ENCODE measurements at places on chromosomes 3 and 15. TPM values are rescaled to one million over a fixed set of nuclear protein-coding genes. Genes with fewer than 3 reads are reported as not detected.

- no peak overlapping the region for H3K4me3 ChIP-seq
- H3K27ac ChIP-seq, result no peak overlapping the region
Measured at GRCh38 chr15:47862402-47862801, 145.1 kb downstream of the SEMA6D start.

Gene ACTC1
- 0.36 TPM for total RNA-seq

Gene LRTM1
- not detected for total RNA-seq

GRCh38 chr3:2036076-2036475 is 62.6 kb upstream of the CNTN4 start:
- no peaks in the 10 kb centered on the region for H3K4me1 ChIP-seq
- no peak overlapping the region for H3K4me3 ChIP-seq
- no peaks in the 10 kb centered on the region for H3K27me3 ChIP-seq
- H3K27ac ChIP-seq, result no peak overlapping the region

GRCh38 chr3:128123156-128123537 is 465 bp downstream of the RUVBL1 start:
- peaks cover 12% of the 10 kb centered on the region for H3K4me1 ChIP-seq
- H3K36me3 ChIP-seq, result no peaks in the 10 kb centered on the region
- peak overlapping the region; percentile 71 for H3K27ac ChIP-seq
- DNase-seq, result peak; percentile 69
- H3K4me3 ChIP-seq, result peak overlapping the region; percentile 80

DNA sequence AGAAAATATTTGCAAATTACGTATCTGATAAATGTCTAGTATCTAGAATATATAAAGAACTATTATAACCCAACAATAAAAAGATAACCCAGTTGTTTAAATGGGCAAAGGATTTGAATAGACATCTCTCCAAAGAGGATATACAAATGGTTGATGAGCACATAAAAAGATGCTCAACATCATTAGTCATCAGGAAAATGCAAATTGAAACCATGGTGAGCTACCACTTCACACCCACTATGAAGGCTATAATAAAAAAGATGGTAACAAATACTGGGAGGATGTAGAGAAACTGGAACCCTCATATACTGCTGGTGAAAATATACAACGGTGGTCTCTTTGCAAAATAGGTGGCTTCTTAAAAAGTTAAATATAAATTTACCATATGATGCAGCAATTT is 28.0 kb downstream of the RAD51 start:
- no peaks in the 10 kb centered on the region for H3K27me3 ChIP-seq
- H3K27ac ChIP-seq, result no peak overlapping the region
- H3K36me3 ChIP-seq, result no peaks in the 10 kb centered on the region
- DNase-seq, result no peak
- no peaks in the 10 kb centered on the region for H3K4me1 ChIP-seq

Gene WDR49
- total RNA-seq, result 0.81 TPM

GRCh38 chr3:13711911-13712650 is 163.2 kb downstream of the FBLN2 start:
- H3K27me3 ChIP-seq, result no peaks in the 10 kb centered on the region
- H3K4me3 ChIP-seq, result no peak overlapping the region
- H3K36me3 ChIP-seq, result no peaks in the 10 kb centered on the region
- H3K4me1 ChIP-seq, result no peaks in the 10 kb centered on the region
- DNase-seq, result peak; percentile 33

DNA sequence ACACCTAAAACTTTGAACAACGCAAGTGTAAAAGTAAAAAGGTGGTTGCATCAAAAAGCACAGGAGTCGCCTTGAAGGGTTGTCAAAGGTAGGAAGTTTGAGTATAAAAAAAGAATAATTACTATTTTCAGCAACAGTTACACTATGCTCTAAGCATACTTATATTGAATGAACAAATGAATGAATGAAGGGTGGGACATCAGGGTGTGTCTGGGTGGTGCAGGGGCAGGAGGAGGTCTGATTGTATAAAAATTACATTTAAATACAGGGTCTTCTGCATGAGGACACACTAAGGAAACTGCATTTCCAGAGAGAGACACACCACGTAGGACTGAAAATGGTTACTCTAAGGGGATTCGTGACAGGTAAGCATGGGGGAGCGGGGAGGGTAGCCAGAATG is at the start of gene ARGFX:
ARGFX (plus strand) TSS at position 301 of the 400 bp plus-strand sequence. CDS start 2,765 bp downstream, outside the sequence.
- no peak within 1 kb of the TSS for H3K27ac ChIP-seq
- no peak for DNase-seq
- H3K4me1 ChIP-seq, result no peaks in the 10 kb centered on the region
- H3K27me3 ChIP-seq, result no peaks in the 10 kb centered on the region
- no peak within 1 kb of the TSS for H3K4me3 ChIP-seq
- H3K36me3 ChIP-seq, result no peaks in the 10 kb centered on the region

Gene CLEC3B
- total RNA-seq, result 21.3 TPM

Gene GXYLT2
- 7.7 TPM for total RNA-seq

Gene TPRA1
- 29.3 TPM for total RNA-seq

Gene TGM4
- total RNA-seq, result not detected

Gene CEMIP
- total RNA-seq, result under 0.01 TPM

Gene HRH1
- total RNA-seq, result 5.3 TPM
